Activated naive CD8-positive, alpha-beta T cell treated with anti-CD3 and anti-CD28 coated beads for 36 hours (primary cell): ENCODE measurements at places on chromosomes 12 and 14. TPM values are rescaled to one million over a fixed set of nuclear protein-coding genes. Genes with fewer than 3 reads are reported as not detected.
A peak's percentile ranks its signal among the peaks of the same experiment; 100 is the strongest.

LRRK2 gene
- 0.80 TPM for total RNA-seq

DNA sequence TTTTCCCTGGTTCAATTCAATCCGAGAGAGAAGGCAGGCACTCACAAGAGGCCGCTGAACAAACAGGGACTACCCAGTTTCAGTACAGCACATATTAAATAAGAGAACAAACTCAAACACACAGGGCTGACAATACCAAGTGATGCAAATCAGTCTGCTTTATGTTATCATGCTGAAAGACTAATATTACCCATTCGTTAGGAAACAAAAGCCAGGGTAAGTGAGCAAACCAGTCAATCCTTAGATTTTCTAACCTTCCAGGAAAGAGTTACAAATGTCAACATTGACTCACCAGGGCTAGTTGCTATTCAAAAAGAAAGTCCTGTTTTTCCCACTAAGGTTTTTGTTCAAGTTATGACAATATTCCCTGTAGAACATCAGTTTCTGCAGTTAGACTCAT is 246.2 kb downstream of the C12orf42 start:
- H3K27ac ChIP-seq: no peak overlapping the region
- no peaks in the 10 kb centered on the region for H3K27me3 ChIP-seq
- H3K4me3 ChIP-seq: no peak overlapping the region
- DNase-seq: no peak

- H3K27me3 ChIP-seq: no peaks in the 10 kb centered on the region
- DNase-seq: no peak
- no peak overlapping the region for H3K4me3 ChIP-seq
- H3K27ac ChIP-seq: no peak overlapping the region
Measured at GRCh38 chr12:6549684-6550151, 6.1 kb downstream of the IFFO1 start.

- H3K4me3 ChIP-seq: no peak overlapping the region
- no peak overlapping the region for H3K27ac ChIP-seq
- H3K36me3 ChIP-seq: no peaks in the 10 kb centered on the region
- DNase-seq: no peak
- no peaks in the 10 kb centered on the region for H3K27me3 ChIP-seq
Measured at GRCh38 chr14:58987591-58987990, 200.9 kb upstream of the DAAM1 start.

CIROP gene
- total RNA-seq: not detected

DNA sequence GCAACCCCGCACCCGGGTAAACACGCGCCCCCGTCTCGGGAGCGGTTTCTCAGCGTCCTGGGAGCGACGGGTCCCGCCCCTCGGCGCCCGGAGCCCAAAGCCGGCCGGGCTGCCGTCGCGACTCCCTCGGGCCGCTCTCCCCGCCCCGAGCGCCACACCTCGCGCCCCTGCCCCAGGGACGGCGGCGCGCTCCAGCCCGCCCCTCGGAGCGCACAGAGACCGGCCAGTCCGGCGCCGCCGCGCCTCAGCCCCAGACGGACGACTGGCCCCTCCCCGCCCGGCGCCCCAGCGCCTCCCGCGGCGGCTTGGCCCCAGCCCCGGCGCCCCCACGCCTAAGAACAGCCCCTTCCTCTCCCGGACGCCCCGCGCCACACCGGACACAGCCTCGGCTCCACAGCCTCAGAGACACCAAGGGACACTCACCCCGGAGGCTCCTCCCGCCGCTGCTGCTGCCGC is 411 bp downstream of the BTBD7 start:
- H3K4me1 ChIP-seq: peaks cover 55% of the 10 kb centered on the region
- H3K27me3 ChIP-seq: no peaks in the 10 kb centered on the region
- peak overlapping the region; percentile 93 for H3K27ac ChIP-seq
- peaks cover 11% of the 10 kb centered on the region for H3K36me3 ChIP-seq

RPS6KL1 gene
- 6.5 TPM for total RNA-seq

MAP3K9 gene
- 6.2 TPM for total RNA-seq

DNA sequence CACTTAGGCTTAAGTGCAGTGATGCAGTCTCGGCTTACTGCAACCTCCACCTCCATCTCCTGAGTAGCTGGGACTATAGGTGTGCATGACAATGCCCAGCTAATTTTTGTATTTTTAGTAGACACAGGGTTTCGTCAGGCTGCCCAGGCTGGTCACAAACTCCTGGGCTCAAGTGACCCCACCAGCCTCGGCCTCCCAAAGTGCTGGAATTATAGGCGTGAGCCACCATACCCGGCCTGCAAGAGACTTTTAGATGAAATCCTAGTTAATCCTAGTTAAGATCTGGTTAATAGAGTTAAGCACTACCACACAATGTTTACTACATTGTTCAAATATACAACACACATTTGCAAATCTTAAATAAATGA is 196.5 kb upstream of the AMIGO2 start:
- peak overlapping the region; percentile 90 for H3K27ac ChIP-seq
- H3K4me1 ChIP-seq: peaks cover 86% of the 10 kb centered on the region
- DNase-seq: no peak
- peak overlapping the region; percentile 46 for H3K4me3 ChIP-seq

DTX1 gene
- 1.1 TPM for total RNA-seq
